ENCODE measurements at places on chromosomes 2 and 18. TPM values are rescaled to one million over a fixed set of nuclear protein-coding genes. Genes with fewer than 3 reads are reported as not detected.

DNA sequence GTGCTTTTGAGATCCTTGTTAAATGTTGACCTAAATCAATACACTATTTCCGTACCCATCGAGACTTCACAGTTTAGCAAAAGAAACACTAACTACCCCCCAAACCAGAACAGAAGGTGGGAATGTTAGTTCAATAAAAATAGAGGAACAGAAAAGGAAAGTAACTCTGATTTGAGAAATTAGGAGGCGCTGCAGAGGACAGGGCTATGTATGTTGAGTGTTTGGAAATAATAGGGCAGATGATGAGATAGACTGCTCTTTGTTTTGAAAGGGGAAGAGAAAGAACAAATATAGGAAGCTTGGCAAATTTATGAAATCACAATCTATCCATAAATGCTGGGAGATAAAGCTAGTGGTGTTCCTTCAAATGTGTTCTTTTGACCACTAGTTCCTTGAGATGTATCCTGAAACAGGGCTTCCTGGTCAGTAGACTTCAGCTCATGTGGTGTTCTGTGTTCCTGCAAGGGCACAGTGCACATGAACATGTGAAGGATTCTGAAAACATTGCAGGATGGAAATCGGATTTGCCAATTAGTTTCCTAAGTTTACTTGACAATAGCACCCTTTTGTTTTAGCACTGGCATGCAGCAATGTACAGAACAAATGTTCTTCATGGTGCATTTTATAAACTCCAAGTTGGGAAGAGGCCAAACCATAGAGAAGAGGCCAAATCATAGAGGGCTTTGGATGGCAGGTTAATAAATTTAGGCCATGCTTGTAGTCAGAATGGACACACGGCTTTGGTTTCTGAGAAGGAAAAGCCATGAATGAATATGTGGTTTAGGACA, 39.8 kb downstream of the RHBDD1 start:
- no peak for DNase-seq

The RIT2 gene
- not detected for total RNA-seq

- DNase-seq = no peak
Measured at GRCh38 chr2:203562268-203562667, 27.2 kb upstream of the RAPH1 start.

DNA sequence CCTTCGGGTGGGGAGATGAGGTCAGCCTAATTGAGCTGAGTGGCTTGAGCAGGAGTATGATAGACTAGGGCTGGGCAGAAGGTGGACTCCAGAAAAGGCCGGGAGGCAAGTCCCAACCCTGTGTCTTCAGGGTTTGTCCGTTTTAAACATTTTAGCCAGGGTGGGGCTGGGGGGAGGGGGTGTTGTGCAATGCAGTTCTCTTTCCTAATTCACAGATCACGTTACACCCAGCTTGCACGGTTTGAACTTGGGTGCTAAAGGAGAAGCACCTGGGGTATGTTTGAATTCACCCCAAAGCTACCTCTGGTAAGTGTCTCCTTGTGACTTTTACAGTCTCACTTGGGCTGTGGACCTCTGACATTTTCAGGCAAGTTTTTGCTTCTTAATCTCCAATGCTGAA, 233.3 kb downstream of the AGAP1 start:
- DNase-seq = no peak

The ANTXR1 gene
- 28.9 TPM for total RNA-seq

The IL37 gene
- total RNA-seq = not detected

DNA sequence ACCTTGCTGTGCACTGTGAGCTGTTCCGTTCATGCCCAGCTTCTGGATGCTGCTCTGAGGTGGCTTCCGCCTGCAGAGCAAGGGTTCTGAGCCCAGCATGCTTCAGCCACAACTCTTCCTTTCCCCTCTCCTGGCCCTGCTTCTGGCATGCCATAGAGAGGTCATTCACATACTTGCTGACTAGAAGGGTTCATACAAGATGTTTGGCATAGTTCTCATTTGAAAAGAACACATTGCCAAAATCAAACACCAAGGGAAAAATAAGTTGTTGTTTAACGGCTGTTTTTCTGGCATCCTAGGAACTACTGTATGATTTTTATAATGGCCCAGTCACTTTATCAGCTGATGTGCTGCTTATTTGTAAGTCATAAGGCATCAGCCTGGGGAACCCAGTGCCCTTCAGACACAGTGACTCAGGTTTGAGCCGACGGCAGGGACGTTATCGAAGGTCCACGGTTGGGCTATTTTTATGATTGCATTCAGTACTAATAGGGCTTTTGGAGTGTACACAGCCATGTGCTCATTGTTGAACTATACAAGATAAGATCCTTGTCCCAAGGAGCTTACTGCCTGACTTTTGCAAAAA, 53.9 kb upstream of the CTAGE1 start:
- DNase-seq = peak; percentile 79

The SERPINB13 gene
- total RNA-seq = not detected

DNA sequence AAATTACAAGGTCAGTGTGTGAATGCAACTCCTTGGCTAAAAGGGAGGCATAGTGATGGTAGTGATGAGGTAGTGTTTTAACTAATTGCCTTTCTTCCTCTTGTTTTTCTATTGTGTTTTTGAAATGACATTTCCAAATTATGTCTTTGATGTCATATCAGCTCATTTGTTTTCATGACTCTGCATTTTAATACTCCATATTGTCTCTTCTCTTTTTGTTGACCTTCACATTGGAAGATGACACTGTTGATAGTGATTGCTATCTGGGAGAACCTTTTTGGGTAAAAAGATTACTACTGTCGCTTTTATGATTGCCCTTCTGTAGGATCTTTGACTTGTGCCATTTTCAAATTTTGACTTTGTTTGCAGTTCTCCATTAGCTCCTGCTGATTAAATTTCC, 3.0 kb downstream of the GIGYF2 start:
- no peak for DNase-seq

- no peak for DNase-seq
Measured at GRCh38 chr2:228689053-228689452, 507.6 kb upstream of the SPHKAP start.

DNA sequence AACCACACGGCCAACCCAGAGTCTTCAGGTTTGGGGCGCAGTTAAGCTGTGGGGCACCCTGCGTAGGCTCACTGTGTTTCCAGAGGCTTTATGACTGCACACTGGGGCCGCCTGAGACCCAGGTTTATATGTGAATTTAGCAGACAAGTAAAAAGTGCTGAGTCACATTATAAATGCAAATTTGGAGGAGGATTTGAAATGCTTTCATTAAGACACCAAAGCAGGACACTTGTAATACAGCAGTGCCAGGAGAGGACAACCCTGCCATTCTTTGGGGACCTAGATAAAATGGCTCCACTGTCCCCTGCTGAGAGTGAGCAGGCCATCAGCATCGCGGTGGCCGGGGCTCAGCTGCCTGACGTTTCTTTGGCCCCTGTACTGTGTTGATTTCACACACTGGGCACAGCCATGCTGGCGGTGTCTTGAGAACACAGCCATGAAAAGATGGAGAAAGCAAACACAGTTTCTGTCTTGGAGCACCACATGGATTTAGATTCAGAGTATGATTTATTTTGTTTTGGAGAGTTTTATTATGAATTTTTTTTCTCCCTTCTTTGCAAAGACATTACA, 10.2 kb downstream of the ACKR3 start:
- DNase-seq = no peak

DNA sequence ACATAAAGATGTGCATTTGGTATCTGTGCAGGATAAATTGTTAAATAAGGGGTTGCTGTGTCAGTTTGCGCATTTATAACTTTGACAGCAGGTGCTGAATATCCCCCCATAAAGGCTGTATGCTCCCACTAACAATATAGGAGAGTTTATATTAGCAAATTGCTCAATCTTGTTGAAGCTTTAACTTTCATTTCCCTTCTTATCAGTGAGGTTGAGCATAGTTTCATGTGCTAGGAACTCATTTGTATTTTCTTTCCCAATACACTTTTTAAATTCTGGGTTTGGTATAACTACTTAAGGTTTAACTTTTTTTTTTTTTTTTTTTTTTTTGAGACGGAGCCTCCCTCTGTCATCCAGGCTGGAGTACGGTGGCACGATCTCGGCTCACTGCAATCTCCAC, 89.0 kb downstream of the FAM117B start:
- DNase-seq = no peak

GRCh38 chr2:60341151-60341550, 212.3 kb downstream of the BCL11A start:
- DNase-seq = no peak

The RPRM gene
- total RNA-seq = not detected

DNA sequence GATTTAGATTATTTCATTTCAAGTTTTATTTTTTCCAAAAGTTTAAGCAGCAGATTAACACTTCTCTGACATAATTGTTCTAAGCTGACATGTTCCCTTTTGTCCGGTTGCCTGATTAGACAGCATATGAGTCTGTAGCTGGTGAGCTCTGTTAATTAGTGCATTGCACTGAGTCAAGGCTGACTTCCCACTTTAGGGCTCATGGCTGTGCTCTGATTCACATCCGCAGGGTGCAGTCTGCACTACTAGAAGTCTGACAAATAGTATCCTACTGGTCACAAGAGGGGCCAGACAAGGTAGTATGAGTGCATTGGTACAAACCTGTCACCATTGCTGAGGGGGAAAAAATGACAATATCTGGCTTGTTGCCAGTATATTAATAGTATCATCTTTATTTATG, 443.9 kb upstream of the ZNF804A start:
- no peak for DNase-seq

GRCh38 chr2:229852565-229852964, 69.2 kb downstream of the TRIP12 start:
- DNase-seq = peak; percentile 33

The HOXD11 gene
- not detected for total RNA-seq

DNA sequence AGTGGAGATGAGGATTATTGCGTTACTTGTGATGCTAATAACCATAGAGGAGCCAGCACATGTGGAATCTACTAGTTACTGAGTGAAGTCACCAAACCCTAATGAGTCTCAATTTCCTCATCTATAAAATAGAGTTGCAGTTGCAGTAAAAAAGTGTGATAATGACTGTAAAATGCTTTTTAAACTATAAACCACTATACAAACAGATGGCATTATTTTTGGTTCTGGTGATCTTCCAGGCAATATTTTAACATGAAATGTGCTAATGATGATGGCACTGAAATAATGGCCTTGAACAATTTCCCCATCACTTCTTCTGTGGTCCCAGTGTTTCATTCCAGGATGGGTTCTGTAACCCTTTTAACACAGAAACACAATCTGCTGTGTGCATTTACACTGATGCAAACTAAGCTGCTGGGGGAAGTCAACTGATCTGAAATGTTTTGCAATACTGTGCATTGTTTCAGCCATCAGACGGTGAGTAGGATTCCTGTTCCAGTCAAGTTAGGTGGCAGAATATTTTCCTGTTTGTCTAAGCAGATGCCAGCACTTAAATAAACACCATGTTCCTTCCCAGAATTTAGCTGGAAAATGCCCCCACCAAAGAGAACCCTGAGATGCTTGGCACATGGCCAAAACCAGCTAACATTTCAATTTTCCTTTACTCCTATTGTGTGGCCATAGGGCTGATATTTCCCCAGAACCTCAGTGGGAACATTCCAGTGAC, 52.6 kb downstream of the TACR1 start:
- no peak for DNase-seq

GRCh38 chr2:213149949-213150314, 1.5 kb downstream of the IKZF2 start:
- DNase-seq = no peak

The RAB27B gene
- 0.10 TPM for total RNA-seq

DNA sequence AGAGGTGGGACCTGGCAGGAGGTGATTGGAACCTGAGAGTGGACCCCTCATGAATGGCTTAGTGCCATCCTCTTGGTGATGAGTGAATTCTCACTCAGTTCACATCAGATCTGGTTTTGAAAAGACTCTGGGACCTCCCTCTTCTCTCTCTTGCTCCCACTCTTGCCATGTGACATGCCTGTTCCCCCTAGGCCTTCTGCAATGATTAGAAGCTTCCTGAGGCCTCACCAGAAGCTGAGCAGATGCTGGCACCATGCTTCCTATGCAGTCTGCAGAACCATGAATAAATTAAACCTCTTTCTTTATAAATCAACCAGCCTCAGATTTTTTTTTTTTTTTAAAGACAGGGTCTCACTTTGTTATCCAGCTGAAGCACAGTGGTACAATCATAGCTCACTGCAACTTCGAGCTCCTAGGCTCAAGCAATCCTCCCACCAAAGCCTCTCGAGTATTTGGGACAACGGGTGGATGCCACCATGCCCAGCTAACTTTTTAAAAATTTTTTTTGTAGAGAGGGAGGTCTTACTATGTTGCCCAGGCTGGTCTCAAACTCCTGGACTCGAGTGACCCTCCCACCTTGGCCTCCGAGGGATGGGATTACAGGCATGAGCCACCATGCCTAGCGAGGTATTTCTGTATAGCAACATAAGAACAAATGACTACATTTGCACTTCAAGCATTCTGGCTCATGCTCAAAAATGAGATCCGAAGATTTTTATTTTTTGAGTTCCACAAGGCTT, 2.0 kb upstream of the ZFAND2B start:
- DNase-seq = no peak

DNA sequence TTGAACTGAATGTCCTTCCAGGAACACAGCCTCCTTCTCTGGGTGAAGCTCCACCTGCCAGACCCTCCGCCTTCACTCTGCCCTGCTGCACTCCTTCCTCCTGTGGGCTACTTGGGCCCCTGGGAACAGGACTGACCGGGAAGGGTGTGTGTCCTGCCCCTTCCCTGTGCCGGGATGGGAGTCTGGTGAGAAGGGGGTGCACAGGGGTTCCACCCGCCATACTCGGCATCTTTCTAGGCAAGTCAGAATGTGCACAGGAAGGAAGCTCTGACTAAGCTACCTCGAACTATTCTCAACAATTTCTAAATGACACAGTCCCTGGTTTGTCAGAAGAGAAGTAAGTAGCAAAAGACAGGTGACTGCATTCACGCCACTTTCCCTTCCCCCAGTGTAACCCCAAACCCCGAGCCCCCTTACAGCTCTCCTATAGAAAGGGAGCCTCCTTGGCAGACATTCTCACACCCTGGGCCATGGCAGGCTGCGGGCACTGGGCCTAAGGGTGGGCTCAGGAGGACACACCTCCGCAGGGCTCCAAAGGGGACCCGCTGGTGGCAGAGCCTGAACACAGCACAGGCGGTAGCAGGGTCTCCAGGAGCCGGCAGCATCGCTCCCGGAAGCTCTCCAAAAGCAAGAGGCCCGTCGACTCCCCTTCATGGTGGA, 184.1 kb downstream of the HDAC4 start:
- DNase-seq = peak; percentile 18

The TM4SF20 gene
- not detected for total RNA-seq

The ATP6V1C2 gene
- total RNA-seq = 2.7 TPM

The ZNF532 gene
- total RNA-seq = 64.2 TPM

GRCh38 chr18:10912790-10913545, 236.4 kb downstream of the PIEZO2 start:
- DNase-seq = peak; percentile 36

The NPHP1 gene
- 4.1 TPM for total RNA-seq

DNA sequence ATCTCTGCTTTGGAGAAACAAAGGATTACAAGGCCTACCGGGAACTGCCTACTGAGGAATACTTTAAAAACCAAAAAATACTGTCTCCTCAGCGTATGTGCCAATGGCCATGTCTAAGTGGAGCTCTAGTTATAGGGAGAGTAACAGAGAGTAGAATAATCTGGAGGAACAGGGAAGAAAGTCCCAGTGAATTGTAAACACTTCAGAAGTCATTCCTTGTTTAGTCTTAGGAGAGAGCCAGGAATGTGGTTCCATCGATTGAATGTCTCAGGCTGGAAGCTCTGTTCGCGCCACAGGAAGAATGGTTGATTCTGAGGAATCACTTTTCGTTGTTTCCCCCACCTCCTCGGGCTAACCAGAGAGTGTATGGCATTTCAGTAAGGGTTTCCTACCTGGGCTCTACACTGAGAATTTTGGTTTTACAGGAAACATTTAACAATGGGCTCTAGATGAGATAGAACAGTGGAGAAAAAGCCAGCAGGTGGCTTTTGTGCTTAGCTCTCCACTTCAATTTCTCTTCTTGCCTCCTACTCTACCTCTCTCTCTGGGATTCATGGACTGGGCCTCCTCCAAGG, 88.7 kb downstream of the ACVR1 start:
- DNase-seq = no peak

The CCDC74B gene
- total RNA-seq = 0.64 TPM

All from left ventricle myocardium superior (tissue), 1 donor.